Sciatic nerve (tissue), 2 donors: ENCODE measurements at places on chromosomes 2 and 18.
A peak's percentile ranks its signal among the peaks of the same experiment; 100 is the strongest.

DNA sequence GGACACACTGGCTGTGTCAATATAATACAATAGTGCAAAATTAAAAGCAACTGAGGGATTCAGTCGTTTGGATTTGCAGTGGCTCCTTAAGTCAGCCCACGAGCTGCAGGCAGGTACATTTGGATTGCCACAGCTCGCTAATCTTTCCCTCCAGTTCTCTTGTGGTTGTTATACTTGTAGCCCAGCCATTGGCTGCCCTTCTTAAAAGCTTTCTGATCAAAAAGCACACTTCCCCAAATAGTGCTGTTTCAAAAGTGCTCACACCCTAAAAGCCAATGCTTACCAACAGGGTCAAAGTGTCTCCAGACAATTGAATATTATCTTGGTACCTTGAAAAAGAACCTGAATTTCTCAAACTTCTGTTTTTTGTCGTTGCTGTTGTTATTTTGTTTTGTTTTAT lies 404.7 kb upstream of the FAM98A start:
- no peak for DNase-seq

DNA sequence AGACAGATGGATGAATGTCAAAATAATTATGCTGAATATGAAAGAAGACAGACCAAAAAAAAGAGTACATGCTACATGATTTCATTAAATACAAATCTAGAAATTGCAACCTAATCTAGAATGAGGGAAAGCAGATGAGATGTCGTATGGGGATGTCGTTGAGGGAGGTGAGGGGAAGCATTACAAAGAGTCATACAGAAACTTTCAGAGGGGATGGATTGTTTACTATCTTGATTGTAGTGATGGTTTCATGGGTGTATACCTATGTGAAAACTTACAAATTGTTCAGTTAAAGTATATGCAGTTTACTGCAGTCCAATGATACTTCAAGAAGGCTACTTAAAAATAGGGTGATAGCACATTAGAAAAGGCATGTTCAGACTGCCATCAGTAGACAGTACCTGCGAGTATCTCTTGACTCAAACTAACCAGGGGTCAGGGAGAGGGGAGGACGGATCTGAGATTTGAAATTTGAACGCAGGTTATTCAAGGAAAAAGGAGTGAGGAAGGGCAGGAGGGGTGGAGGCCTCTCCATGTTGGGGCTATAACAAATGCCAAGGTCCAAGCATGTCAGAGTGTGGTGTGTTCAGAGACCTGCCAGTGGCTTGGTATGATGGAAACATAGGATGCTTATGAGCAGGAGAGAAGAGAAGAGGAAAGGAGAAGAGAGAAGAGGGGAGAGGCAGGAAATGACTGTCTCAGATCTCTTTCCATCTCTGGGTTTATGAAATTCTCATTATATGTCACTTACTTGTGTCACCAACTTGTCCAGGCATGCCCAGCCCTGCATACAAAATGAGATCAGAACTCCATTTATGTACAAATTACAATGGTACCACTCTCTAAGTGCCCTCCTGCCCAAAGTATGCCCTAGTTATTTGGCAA lies 257.3 kb upstream of the CXCR4 start:
- DNase-seq, result no peak

GRCh38 chr18:12597760-12598159 lies 60.1 kb downstream of the SPIRE1 start:
- peak; percentile 63 for DNase-seq

- DNase-seq, result no peak
Measured at GRCh38 chr2:27655155-27655951, 8.1 kb downstream of the SUPT7L start.

DNA sequence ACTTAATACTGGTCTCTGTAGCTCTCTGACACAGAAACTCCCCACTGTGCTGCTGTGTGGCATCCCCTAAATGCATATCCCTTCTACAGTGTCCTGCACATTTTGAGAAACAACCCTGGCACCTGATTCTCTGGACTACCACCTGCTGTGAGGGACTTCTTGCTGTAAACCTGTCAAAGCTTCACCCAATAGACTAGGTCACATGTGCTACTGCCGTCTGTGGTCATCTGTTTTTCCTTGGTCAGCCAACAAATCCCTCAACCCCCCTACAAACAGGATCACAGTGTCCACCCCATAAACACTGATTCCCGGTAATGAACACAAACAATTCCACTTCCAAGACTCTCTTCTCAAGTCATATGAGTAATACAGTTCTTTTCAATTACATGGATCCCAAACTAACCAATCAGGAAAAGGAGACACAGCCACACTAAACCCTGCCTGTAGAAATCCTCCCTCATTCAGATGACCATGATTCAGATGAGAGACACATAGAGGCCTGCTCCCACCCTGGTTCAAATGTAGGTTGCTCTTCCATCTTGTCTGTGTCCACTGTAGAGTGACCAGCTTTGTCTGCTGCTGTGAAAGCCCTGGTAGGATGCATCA lies 1157.4 kb downstream of the RPIA start:
- DNase-seq, result no peak

DNA sequence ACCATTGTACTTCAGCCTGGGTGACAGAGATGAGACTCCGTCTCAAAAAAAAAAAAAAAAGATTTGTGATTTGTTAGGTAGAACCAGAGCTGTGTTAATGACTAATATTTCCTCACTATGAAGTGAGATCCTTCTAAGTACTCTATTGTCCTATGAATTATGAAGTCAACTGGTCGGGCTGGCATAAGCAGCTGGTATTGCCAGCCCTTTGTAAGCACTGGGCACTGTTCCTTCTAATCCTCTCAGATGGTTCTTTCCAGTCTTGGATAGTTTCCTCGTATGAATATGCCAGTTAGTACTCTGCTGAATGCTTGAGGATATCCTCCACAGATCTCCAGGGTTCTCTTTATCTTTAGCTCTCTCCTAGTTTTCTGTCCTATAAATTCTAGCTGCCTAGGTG lies 223.1 kb upstream of the SP5 start:
- DNase-seq, result no peak

DNA sequence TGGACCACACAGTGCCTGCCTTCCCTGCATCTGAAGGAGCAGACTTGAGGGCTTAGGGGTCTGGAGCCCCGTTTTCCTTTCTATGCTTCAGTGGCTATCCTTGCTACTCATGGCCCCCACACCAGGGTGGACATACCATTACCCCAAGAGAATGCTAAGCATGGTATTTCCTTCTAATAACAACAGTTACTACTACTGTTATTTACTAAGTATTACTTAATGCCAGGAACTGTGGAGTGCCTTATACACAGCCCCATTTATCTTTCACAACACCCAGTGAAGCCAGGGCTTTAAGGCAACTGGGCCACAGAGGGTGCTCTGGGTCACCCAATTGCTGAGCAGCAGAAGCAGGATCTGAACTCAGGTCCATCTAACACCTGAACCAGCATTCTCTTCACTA lies 5.8 kb upstream of the PAX8 start:
- no peak for DNase-seq

DNA sequence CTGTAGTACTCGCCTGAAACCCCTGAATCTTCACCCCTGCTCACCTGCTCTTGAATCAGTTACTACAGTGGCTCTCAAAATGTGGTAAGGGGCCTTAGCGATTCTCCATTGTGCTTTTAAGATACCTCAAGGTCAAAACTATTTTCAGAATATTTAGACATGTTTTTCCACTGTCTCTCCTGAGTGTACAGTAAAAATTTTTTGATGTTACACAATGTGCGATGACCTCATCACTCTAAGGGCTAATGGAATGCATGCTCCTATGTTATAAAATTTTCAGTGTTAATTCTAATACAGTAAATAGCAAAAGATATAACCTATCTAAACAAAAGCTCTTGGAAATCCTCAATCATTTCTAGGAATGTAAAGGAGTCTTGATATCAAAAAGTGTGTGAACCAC lies 336.9 kb upstream of the PKDCC start:
- DNase-seq, result no peak

DNA sequence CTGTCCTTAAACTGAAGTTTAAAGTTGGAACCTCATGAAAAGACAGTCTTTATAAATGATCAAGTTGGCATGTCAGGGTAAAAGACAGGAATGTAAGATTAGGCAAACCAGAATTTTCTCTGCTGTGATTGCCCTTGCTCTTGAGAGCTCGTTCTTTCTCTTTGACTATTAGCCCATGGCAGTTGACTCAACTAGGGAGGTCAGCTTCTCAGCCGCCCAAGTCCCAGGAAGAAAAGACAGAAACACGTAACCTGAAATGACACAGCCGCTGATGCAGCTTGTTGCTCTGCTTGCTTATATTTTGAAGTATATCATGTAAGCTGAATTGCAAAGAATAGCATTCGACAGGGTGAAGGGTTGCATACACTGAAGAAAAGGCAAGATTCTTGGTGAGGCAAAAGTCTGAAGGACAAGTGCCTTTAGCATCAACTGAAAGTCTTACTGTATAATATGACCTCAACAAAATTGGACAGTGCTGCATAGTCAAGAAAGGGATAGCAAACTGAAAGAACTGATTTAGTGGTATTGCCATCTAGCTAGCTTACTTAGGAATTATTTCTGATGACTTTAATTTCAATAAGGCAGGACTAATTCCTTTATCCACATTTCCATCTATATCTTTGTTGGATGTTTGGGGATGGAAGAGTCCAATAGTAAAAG lies 54.7 kb downstream of the ARHGAP15 start:
- DNase-seq, result no peak

DNA sequence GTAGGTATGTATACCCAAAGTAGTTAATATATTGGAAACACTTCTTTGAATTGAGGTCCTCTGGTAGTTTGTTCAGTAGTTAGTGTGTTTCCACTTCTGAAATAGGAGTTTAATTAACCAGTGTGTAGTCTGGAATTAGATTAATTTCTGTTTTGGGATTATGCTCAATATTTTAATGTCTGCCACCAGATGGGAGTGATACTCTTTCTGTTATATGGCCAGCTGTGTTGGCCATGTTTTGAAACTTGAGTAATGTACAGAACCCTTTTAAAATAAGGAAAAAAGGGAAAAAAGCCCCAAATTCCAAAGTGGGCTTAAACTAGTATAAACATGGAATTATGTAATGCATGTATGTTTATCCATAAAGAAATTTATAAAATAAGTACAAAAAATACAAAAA lies 147.7 kb downstream of the CTNNA2 start:
- DNase-seq, result no peak

- DNase-seq, result no peak
Measured at GRCh38 chr18:55024564-55024963, 65.3 kb upstream of the CCDC68 start.
